ENCODE measurements at places on chromosomes 3 and 15.

DNA sequence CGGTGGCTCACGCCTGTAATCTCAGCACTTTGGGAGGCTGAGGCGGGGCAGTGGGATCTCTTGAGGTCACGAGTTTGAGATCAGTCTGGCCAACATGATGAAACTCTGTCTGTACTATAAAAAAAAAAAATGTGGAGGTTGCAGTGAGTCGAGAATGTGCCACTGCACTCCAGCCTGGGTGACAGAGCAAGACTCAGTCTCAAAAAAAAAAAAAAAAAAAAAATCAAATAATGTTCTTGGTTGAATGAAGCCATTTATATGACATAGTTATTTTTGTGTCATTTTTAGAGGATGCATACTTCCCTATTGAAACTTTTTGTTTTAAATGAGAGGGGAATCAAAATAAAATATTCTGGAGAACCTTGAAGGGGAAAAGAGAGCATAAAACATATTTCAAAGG lies 3.1 kb downstream of the HMCES start:
- DNase-seq = no peak

DNA sequence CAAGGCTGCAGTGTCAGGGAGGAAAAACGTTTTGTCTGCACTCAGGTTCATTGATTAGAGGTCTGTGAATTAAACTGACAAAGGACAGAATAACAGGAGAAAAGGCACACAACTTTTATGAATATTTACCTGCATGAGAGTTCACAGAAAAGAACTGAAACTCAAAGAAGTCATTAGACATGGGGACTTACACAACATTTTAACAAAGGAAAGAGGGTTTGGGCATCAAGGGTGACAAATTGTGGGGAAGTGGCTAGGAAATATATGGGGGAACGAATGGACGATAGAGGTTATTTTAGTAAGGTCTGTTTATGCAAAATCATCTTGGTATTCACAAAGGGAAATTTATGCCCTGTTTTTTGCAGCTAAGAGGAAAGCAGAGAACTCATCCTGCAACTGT lies 65.6 kb upstream of the C15orf39 start:
- DNase-seq = no peak

DNA sequence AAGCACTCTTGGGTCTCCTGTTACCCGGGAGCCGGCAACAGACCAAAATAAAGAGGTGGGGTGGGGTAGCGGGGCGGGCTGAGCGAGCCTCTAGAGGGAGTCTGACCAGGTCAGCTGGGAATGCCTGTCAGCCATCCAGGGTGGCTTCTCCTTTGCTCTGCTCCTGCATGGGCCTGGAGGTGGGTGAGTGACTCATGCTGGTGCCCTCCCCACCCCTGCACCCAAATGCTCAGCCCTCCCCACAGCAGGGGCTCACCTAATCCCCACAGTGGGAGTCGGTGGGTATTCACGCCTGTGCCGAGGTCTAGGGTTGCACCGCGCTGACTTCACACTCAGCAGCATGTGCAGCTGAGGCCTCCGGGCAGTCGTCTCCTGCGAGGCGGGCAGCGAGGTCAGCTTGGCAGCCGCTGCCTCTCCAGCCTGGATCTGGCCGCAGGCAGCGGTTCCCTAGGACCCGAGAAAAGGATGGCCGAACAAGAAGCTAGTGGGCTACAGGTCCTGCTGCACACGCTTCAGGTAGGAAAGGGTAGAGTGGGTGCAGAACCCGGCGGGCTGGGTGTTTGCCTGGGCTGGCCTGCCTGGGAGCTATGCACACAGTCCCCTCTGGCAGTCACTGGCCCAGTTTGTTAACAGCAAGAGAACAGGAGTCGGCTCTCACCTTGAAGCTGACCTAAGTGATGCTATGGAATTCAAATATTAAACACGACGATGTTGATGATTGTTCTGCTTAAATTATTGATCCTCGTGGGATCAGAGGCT lies at the start of gene AGBL1:
TSS of gene AGBL1 (plus strand) at position 364 of the 759 bp plus-strand sequence.
- DNase-seq = no peak

DNA sequence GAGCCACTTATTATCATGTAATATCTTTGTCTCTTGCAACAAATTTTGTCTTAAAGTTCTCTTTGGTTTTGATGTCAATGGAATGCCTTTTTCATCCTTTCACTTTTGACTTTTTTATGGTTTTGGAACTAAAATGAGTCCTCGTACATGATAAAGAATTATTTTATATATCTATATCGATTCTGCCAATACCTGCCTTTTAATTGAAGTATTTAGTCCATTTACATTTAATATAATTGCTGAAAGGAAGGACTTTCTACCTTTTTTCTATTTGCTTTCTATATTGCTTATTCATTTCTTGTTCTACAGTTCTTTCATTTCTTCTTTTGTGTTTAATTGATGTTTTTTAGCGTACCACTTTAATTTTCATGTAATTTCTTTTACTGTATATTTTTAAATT lies 32.8 kb downstream of the GABRA5 start:
- DNase-seq = no peak

- peak; percentile 56 for DNase-seq
Observed at GRCh38 chr3:186821429-186822387, 15.4 kb upstream of the RFC4 start.

GRCh38 chr15:54620916-54621315 lies 575.8 kb downstream of the RSL24D1 start:
- no peak for DNase-seq

- DNase-seq = no peak
Observed at GRCh38 chr3:167102071-167102470, 278.0 kb downstream of the ZBBX start.

DNA sequence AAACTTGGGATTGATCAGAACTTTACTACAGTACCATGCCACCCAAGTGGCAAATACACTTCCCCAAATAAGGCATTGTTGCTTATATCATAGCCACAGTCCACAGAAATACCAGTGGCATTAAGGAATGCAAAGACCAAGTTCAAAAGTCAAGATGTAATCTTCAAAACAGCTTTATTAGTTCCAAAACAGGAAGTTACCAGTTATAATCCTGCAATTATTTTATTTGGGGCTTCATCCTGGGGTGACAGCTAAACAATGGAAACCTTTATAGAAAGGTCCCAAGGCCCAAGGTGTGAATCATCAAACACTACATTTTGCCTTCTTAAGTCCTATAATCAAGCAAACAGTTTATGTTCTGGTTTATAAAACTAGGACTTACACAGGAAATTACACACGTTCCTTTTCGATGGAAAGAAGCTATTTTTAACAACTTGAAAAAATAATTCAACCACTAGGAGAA lies 30.3 kb upstream of the RNF7 start:
- DNase-seq = peak; percentile 79

DNA sequence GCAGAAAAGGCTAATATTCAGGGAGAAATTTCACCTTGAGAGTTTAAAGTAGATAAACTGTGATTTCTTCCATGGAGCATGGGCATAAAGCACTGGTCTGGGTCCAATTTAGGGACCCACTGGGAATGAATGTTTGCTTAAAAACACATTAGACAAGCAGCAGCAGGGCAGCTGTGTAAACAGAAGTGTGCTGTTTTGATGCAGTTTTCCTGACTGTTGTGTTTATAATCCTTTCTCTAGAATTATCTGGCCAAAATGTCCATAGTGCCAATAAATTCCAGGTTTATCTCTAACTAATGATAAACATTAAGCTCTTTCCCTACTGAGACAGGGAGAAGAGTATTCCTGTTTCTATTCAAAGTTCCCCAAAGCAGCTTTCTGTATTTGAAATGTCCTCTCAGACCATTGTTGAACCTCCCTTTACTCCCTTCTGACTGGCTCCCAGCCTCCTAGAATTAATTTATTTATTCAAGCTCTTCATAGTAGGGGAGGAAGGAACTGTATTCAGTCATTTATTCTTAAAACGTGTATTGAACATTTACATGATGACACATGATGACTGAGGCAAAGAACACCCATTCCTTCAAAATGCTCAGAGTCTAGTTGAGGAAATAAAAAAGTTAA lies 7.0 kb upstream of the TM4SF18 start:
- DNase-seq = no peak

DNA sequence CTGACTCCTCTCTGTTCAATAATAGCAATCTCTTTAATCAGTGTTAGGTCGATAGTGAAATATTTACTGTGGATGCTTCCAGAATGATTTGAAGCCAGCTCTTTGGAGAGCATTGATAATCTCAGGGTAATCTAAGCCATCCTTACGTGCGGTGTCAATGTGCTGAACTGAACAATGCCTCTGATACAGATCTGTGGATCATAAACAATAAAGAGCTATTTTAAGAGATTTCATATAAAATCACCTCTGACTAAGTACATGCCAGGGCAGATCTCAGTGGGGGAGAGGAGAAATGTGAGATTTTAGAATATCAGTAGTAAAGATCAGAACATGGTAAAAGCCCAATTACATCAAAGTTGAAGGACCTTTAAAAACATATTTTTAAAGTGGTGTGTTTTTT lies 319.3 kb upstream of the GBE1 start:
- no peak for DNase-seq
